Activated CD8-positive, alpha-beta T cell treated with anti-CD3 and anti-CD28 coated beads, Interleukin-2, amount 10 ng/mL, durations not matched to agents 7 days and 5 days (primary cell): ENCODE measurements at places on chromosomes 12 and 14. TPM values are rescaled to one million over a fixed set of nuclear protein-coding genes. Genes with fewer than 3 reads are reported as not detected.

The FLVCR2 gene
- 0.79 TPM for total RNA-seq

The RAD9B gene
- total RNA-seq = 0.68 TPM

The FITM1 gene
- total RNA-seq = 2.1 TPM

The NGB gene
- not detected for total RNA-seq

The JDP2 gene
- 0.71 TPM for total RNA-seq

The SERPINA6 gene
- not detected for total RNA-seq

The ITPR2 gene
- 34.6 TPM for total RNA-seq

The COL2A1 gene
- not detected for total RNA-seq

The KLHL33 gene
- 2.7 TPM for total RNA-seq

The CDKL1 gene
- total RNA-seq = 12.0 TPM

The P2RX7 gene
- total RNA-seq = 8.9 TPM

DNA sequence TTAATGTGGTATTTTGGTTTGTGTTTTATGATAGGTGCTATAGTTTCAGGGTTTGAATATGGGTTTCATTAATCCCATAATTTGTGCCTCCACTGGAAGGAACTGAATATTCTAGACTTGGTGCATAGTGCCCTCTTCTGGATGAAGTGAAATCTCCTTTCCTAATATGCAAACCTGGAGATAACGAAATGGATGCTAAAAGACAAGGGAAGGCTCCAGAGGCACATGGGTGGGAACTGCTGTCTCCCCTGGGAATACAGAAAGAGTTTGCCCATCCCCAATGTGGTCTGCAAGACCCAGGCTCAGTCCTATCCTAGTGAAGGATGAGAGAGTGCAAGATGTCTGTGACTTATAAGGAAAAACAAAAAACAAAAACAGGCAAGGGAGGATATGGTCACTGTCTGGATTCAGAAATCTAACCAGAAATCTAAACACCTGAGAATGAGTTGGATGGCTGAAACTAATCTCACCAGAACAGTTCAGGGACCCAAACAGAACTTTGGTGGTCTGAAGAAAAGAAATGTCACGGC is 142.3 kb upstream of the TMPO start:
- DNase-seq = peak; percentile 23

- no peak for DNase-seq
Observed at GRCh38 chr12:77402716-77403115, 337.3 kb upstream of the E2F7 start.

- no peak for DNase-seq
Observed at GRCh38 chr12:90280564-90281058, 572.0 kb upstream of the ATP2B1 start.

DNA sequence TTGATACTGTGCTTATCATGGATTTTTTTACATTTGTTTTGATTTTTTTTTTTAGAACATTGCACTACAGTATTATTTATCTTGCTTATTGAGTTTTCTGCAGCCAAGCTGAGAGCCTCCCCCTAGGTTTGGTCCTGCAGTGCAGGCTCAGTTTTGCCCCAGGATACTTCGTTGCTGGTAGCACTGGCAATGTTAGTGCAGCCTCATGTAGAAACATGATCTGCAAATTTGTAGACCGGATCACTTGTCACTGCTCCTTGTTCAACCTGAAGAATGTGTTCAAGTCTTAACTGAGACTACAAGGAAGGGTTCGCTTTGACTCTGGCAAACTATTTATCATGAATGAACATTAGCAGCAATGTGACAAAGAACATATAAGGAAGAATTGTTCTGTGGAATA is 377.2 kb upstream of the PDE3A start:
- no peak for DNase-seq

GRCh38 chr12:68854554-68854953 is 46.6 kb downstream of the MDM2 start:
- no peak for DNase-seq

- DNase-seq = no peak
Observed at GRCh38 chr12:78034025-78034424, 203.3 kb downstream of the NAV3 start.

DNA sequence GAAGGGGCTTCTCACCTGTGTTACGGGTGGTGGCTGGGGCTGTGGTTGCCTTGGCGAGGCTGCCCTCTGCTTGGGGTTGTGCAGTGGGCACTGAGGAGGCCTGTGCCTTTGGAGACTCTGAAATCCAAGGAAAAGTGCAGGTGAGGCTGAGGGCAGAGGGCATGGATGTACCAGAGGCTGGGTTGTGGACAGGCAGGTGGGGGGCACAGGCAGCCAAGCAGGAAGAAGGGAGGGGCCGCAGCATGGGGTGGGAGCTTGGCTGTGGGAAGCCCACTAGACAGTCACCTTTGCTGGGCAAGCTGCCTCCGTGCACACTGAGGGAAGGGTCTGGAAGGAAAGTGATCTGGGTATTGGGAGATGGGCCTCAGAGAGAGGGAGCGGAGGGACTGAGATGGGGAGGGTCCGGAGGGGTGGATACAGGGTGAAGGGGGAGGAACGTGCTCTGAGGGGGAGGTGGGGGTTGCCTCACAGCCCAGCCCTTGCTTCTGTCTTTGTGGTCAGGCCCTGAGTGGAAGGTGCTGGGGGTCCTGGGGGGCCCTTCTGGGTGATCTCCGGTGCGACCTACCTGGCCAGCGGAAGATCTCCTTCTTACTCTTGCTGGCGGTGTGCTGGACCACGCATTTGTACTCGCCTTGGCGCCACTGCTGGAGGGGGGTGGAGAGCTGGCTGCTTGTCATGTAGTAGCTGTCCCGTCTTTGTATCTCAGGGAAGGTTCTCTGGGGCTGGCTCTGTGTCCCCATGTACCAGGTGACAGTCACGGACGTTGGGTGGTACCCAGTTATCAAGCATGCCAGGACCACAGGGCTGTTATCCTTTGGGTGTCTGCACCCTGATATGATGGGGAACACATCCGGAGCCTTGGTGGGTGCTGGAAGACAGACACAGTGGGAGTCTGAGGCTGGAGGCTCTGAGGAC is 318.7 kb downstream of the TMEM121 start:
- peak; percentile 12 for DNase-seq

- no peak for DNase-seq
Observed at GRCh38 chr12:105212438-105212837, 23.5 kb downstream of the APPL2 start.

DNA sequence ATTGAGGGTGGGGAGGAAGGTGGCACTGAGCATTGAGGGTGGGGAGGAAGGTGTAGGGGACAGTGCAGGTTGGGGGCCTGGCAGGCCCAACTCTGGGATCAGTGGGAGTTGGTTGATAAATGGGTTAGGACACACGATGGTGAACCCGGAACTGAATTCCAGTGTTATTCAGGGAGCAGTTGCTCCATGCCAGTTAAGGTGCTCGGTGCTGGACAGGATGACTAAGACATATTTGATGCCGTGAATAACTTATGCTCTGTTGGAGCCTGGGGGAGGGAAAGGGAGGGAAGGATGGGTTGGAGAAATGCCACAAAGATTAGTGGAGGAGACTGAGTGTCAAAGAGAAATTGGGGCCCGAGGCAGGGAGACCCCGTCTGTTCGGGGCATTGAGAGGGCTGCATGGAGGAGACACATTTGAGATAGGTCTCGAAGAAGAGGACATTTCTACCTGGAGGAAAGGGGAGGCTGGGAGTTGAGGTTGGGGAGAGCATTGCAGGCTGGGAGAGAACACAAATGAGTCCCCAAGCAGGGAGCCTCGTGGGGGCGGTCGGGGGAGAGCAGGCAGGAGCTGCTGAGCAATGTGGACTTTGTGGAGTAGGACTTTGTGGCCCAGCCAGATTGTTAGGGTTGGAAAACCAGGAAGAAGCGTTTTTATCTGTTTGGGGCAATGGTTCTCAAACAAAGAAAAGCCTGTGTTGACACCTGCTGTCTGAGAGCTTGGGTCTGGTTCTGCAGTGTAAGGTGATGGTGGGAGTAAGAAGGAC is 65.3 kb downstream of the IQSEC3 start:
- DNase-seq = no peak

- DNase-seq = no peak
Observed at GRCh38 chr12:12548713-12549112, 13.9 kb downstream of the DUSP16 start.

DNA sequence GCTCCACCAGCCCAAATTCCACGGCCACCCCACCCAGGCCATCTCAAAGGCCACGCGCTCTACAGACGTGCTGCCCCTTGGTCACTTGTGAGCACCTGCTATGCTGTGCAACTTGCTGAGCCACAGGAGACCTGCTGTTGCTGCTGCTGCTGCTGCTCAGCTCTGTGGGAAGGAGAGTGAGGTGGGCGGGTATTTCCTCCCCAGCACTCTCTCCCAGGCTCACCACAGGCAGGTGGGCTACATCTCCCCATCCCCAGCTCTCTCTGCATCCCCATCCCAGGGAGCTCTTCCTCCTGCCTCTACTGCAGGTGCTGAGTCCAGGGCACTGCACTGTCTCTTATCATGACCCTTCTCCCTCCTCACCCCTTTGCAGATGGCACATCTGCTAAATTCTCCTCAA is 306.9 kb downstream of the BCL11B start:
- no peak for DNase-seq

DNA sequence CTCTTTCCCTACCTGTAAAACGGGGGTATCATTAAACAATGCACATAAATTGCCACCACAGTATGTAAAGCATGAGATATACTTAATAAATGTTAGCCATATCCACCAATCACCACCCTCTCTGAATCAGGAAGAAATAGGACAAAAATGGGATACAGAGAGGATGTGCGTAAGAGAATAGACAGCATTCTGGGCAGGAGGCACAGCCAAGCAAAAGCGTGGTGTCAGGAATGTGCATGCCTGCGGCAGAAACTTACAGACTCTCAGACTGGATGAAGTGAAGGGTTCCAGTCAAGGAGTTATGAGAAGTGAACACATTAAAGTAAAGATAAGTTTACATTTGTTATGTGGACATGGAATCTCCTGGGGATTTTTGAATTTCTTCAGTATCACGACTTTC is 121.7 kb upstream of the MDM1 start:
- DNase-seq = no peak

- DNase-seq = no peak
Observed at GRCh38 chr12:121857322-121858246, 1.1 kb downstream of the HPD start.

DNA sequence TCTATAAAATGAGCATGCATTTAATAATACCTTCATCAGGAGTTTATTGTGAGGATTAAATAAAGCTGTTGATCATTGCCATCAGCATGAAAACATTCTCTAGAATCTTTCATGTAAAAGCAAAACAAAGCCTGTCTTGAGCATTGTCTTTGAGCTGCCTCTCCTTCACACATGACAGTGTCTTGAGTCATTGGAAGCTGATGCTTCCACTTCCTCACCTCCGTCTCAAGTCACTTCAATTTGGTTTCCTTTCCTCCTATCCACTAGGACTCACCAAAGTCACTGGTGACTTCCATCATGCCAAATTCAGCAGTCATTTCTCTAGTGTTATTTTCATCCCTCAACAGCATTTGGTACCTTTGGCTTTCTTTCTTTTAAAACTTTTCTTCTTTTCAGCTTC is 31.6 kb upstream of the MYBPC1 start:
- DNase-seq = no peak

GRCh38 chr12:39780411-39780912 is 160.9 kb upstream of the ABCD2 start:
- DNase-seq = no peak

DNA sequence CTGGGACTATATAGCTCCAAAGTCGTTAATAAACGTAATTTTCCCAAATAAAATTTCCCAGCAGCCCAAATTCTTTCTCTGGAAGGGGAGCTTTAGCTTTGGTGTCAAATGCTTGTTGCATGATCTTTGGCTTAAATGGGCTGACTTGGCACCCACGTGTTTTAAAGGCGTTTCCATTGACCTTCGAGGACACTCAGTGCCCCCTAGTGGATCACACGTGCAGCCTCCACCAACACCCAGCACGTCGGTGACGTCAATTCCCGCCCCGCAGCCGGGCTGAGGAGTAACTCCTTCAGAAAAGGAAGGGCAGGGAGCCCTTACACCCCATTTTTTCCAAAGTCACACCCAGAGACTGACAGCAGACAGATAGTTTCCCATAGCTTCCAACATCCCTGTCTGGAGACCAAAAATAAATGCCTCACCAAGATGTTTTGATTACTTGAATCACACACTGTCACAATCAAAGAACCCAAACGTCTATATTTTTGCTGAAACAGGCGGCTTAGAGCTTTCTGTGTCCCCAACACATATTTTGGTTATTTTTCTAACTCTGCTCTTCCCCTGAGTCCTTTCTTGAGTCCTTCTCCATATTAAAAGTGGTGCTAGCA is 707.9 kb downstream of the AACS start:
- DNase-seq = peak; percentile 25

- DNase-seq = peak; percentile 80
Observed at GRCh38 chr12:106136263-106136662, 2.5 kb downstream of the NUAK1 start.

- DNase-seq = peak; percentile 97
Observed at GRCh38 chr12:4271717-4272423, 1.7 kb upstream of the CCND2 start.
